ENCODE measurements at places on chromosomes 16 and 17. TPM values are rescaled to one million over a fixed set of nuclear protein-coding genes. Genes with fewer than 3 reads are reported as not detected.

Gene CENPV
- 55.3 TPM for total RNA-seq

Gene ESRP2
- 2.8 TPM for total RNA-seq

Gene TNFRSF12A
- total RNA-seq: 122 TPM

Gene TRPV2
- 0.28 TPM for total RNA-seq

Gene VMO1
- 0.78 TPM for total RNA-seq

Gene ZP2
- not detected for total RNA-seq

Gene DBNDD1
- 5.9 TPM for total RNA-seq

Gene CXCL16
- 0.60 TPM for total RNA-seq

Gene TP53TG3F
- total RNA-seq: not detected

Gene STAT5A
- 6.8 TPM for total RNA-seq

Gene DNAAF8
- total RNA-seq: 0.77 TPM

Gene LYRM1
- total RNA-seq: 49.8 TPM

DNA sequence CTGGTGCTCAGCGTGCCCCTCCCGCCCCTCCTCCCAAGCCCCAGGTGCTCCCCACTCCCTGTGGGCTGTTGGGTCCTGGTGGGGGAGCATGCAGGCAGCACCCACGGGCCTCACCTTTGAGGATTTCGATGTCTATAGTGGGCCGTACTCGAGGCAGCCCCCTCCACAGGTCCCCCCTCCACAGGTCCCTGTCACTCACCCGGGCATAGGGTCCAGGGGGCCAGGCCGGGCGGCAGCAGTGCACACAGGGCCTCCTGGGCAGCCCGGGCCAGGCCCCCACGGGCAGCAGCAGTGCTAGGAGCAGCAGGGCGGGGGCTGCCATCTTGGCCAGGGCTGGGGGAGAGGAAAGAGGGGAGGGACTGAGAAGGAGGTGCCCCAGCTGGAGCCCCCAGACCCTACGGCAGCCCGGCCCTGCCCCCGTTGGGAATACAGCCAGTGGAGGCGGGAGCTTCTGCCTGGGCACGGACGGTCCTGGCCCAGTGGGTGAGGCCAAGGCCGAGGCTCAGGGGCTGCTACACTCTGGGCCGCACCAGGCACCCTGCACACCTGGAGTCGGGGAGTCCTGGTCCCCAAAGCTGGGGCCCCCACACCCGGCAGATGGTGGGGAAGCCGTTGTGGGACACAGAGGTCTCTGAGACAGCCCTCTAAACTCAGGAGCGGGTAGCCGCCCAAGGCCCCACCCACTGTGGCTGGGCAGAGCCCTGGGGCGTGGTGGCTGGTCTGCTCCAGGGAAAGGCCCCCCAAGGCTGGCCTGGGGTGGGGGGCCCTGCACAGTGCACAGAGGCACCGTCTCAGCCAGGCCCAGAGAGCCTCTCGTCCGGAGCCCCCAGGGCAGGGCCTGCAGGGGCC is 1.2 kb downstream of the C1QTNF8 start:
- DNase-seq: no peak

DNA sequence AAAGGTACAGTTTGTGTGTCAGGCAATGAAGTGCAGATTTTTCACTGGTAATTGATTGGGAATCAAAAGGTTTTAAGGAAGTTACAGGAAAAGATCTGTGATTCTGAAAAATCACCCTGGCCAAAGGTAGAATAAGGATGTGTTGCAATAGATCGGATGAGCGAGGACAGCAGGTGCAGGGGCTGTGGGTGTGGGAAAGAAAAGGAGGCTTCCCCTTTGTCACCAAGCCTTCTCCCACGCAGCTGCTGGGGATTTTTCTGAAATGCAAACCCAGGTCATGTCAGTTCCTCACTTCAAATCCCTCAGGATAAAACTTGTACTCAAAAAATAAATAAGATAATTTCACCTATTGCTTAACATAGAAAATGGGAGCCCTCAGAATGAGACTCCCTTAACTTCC is 47.9 kb upstream of the ARHGAP17 start:
- DNase-seq: no peak

- peak; percentile 43 for DNase-seq
Measured at GRCh38 chr16:59593194-59593661, 859.1 kb upstream of the GOT2 start.

- DNase-seq: no peak
Measured at GRCh38 chr17:79057737-79058385, 16.8 kb upstream of the ENGASE start.

DNA sequence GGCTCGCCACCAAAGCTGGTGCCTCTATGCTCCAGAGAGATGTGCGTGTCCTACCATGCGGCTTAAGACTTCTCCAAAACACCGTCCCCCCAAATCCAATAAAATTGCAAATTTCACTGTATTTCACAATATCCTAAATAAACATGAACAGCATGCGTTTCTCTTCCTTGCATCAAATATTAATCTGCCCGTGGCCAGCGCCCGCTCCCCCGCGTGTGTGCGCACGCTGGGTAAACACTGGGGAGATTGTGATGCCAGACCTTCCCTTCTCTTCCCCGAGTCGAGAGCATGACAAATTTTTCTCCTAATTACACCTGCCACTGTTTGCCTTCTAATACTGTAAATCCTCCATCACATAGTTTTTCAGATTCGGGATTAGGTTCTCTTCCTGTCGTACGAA is 148.1 kb downstream of the MRM1 start:
- no peak for DNase-seq

GRCh38 chr17:67602974-67603373 is 114.8 kb upstream of the NOL11 start:
- DNase-seq: peak; percentile 49

- peak; percentile 72 for DNase-seq
Measured at GRCh38 chr17:41962768-41963434, 3.7 kb upstream of the CNP start.

DNA sequence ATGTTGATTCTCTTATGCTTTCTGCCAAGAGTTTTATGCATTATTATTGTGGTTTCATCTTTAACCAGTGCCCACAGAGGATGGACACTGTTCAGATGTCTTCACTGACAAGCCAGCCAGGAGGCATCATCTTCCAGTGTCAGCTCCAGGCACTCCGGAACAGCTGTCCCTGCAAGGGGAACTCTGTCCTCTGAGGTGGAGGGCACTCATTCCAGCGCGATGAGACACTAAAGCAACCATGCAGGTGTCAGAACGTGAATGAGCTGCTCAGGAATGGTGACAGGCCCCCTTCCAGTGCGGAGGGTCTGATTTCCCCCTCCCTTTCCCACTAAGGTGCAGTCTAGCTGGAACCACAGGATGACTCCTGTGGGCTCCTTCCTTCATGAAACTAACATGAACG is 117.5 kb downstream of the NOG start:
- DNase-seq: no peak

DNA sequence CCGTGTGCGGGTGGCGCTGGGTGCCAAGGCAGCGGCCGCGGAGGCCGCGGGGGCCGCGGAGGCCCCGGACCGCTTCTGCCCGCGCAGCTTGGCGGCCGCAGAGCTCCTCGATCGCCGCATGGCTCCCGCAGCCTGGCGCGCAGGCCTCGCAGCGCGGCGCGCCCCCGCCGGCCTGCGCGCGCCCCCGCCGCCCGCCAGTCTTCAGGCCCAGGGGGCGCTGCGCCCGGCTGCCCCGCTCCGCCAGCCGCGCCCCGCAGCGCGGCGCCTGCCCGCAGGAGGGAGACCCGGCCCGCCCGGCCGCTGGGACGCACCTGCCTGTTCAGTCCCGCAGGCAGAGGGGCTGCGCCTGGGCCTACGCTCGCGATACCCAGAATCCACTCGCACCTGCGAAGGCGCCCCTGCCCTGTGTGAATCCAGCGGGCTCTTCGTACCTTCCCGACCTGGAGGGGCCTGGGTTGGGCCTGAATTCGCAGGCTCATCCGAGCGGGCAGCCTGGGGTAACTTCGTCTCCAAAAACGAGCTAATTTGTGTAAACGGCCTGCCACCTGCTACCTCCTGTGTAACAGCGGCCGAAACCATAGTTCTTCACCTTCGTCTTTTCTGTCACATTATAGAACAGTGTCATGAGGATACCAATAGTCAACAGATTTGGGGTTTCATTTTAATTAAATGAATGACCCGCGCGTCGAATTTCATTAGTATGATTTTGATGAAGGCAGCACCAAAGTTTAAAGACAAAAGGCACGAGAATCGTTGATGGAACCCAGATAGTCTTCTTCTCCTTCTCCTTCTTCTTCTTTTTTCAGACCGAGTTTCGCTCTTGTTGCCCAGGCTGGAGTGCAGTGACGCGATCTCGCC is at the start of gene CENPV:
CENPV (minus strand) TSS at position 153 of the 858 bp plus-strand sequence; CDS start at position 120, 33 bp downstream.
- DNase-seq: peak; percentile 72

DNA sequence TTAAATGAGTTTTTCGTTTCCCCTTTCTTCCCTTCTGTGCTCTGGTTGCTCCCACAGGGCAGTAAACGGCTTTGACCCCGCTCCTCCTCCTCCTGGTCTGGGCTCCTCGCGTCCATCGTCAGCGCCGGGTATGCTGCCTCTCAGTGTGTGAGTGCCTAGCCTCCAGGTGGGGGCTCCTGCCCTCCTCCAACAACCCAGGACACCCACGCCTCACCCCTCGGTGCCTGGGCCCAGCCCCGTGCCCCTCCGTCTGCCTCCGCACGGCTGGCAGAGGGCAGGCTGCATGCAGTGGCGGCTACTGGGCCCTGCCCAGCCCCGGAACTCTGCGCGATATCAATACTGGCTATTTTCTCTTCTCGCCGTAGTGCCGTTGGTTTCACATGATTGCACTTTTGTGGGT is 31.2 kb downstream of the NDEL1 start:
- DNase-seq: no peak

- no peak for DNase-seq
Measured at GRCh38 chr16:89759746-89760340, 38.5 kb downstream of the ZNF276 start.

DNA sequence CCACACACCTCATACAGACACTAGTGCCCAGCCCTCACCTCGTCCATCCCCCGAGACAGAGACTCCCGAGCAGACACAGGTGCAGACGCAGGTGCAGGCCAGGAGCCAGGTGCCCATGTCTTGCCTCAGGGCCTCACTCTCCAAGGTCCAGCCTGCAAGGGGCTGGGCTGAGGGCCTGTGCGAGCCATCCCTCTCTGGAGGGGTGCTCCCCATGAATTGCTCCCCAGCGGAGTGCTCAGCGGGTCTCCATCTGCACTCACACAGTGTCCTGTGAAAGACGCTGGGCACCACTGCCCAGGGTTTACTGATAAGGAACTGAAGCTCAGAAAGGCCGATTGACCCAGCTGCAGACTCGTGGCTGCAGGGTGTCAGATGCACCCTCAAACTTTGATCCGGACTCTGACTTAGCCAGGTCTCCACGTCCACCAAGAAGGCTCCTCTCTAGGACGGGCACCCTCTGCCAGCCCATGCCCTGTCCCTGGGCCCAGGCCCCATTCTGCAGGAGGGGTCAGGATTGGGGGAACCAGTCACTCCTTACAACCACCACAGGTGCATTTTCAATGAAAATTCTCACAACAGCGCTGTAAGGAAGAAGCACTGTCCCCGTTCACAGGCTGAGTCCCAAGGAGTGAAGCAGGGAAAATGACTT is 16.9 kb downstream of the POLR3K start:
- DNase-seq: no peak

DNA sequence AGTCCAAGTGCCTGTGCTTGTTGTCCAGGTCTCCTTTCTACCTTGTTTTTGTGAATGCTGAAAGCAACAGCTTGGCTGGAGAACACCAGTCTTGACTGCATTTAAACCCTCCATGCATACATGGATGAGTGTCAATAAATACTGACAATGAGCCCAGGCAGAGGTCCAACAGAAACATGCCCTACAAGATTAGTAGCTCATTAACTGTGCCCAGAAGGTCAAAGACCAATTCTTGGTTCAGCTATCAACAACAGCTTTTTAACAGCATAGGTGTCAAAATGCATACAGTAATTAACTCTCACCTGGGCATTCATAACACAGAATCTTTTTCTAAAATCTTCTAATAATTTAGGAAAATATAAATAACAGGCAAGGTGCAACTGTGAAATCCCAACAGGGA is 63.2 kb downstream of the N4BP1 start:
- DNase-seq: no peak

- no peak for DNase-seq
Measured at GRCh38 chr17:9219631-9220397, 198.5 kb downstream of the NTN1 start.

- peak; percentile 61 for DNase-seq
Measured at GRCh38 chr17:44417553-44417952, 28.1 kb upstream of the ITGA2B start.

GRCh38 chr16:79601092-79601930 is 774 bp upstream of the MAF start:
- peak; percentile 80 for DNase-seq

DNA sequence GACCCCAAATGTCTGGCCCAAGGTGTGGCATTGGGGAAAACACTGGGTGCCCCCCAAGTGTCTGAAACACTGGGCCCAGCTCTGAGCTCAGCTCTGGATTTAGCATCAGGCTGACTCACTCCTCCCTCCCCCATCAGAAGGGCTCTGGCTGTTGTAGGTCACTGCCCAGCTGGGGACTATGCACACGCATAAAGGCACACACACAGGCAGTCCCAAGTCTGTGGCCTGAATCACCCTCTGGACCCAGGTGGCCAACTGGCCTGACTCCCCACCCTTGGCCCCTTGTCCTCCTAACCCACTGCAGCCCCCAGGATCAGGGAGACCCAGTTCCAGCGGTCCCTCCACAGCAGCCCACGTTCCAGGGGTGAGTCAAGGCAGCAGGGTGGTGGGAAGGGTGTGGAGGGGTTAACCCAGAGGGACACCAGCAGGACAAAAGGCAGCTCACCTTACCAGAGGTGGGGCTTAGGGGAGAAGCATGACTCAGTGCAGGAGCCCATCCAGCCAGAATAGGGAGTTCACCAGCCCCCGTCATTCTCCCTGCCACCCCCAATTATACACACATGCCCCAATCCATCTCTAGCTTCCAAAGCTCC is 47.0 kb downstream of the MYO18A start:
- DNase-seq: peak; percentile 63

DNA sequence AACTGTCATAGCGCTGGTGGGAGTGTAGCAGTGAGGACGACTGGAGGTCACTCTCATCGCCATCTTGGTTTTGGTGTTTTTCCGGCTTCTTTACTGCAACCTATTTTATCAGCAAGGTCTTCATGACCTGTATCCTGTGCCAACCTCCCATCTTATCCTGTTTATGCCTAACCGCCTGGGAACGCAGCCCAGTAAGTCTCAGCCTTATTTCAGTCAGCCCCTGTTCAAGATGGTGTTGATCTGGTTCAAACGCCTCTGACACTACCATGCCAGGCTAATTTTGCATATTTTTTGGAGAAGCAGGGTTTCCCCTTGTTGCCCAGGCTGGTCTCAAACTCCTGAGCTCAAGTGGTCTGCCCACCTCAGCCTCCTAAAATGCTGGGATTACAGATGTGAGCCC is 179.8 kb upstream of the HSBP1 start:
- DNase-seq: no peak

DNA sequence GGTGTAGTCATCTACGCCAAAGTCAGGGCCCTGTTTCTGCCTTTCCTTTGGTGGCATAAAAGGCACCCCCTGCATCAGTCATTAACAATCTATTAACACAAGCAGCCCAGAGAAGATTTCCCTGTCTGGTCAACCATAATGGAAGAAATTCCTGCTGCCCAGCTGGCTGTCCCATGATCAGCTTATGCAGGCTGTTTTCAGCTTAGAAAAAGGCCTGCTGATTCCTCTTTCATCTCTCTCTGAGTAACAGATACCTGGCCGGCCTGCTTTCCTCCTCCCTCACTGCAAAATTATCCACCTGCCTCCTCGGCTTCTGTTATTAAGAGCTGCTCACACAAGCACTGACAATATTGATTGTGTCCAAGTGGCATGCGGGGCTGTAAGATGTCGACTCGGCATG is 70.3 kb upstream of the MMP2 start:
- no peak for DNase-seq

- no peak for DNase-seq
Measured at GRCh38 chr17:8839410-8839935, 28.0 kb downstream of the PIK3R6 start.

GRCh38 chr16:84478172-84478947 is 26.1 kb downstream of the MEAK7 start:
- no peak for DNase-seq

Data from cardiac muscle cell (in vitro differentiated cells and primary cell).